ENCODE measurements at places on chromosomes 7 and 10.

DNA sequence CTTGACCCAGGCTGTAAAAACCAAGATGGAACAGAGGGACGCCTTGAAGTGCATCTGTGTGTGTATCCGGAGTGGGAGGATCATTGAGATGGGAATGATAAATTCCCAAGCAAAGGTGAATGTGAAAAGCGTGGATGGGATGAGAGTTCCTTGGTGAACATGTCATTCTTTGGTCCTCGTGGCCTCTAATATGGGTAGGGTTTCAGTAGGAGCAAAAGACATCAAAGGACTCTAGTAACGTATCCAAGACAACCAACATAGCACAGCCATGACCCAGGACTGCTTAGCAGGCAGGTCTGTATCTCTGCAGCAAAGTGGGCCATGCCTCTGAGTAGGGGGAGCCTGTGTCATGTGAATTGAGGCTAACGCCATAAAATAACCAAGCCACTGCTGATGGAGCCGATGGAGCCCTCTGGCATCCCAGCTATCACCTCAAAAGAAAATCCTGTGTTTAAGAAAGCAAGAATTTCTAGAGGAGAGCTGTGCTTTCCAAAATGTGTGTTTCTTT, 98.6 kb downstream of the CCDC3 start:
- no peak for DNase-seq

DNA sequence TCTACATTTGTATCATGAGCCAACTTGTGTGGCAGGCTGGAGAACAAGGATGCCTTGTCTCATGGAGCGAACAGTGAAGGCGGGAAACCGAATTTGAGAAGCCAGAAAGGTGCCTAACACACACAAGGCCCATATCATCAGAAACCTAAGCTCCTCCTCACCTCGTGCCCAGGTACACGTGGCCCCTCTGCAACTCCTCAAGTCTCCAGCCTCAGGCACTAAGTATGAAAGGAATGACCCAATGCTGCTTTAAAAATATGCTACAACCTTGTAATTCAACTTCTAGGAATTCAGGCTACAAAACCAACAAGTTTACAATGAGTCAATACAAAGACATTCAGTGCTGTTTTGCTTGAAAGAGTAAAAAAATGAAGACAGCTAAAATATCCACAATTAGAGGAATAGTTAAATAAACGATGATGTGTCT, 95.7 kb downstream of the CDK6 start:
- peak; percentile 78 for DNase-seq

DNA sequence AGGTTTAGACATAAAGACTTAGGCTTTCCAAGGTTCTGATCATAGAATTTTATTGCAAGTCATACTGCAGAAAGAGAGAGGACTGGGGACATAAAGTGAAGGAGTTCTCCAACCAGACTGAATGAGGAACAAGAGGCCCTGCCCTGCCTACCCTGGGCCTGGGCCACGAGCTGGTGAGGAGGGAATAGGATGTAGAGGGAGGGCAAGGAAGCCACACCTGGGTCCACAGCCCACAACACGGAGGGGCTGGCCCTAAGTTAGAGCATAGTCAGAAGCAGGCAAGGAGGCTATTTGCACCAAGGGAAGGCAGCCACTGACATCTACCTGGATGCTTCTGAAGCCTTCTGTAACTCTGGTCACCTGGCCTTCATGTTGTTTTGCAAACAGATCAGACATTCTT, 82.2 kb upstream of the CXCL12 start:
- no peak for DNase-seq

DNA sequence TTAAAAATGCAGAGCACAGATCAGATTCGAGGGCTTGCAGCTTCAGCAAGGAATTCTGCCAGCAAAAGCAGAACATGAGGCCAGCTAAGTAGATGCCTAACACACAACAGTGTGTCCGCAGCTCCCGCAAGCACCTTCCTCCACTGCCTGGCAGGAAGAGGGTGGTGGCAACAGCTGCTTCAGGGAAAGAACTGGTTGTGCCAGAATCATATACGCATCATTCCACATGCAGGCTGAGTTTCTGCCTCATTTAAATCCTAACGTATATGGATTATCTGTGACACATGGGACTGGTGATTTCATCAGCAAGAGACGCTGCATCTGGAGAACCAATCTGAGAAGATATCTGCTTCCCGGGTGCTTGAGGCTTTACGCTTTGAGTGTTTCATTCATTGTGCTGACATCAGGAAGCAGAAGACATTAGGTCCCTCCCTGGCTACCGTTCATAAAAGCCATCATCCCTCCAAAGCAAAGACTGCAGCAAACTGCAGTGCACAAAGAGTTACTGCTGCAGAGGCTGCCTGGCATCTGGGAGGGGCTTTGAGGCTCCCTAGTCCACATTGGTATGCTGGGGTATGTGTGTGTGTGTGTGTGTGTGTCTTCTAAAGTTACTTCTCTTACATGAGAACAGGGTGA, 78.8 kb downstream of the FAM13C start:
- peak; percentile 1 for DNase-seq

GRCh38 chr7:79806161-79806734, 328.4 kb upstream of the GNAI1 start:
- peak; percentile 74 for DNase-seq

- DNase-seq: peak; percentile 38
Observed at GRCh38 chr10:77286531-77287508, 350.8 kb downstream of the KCNMA1 start.

DNA sequence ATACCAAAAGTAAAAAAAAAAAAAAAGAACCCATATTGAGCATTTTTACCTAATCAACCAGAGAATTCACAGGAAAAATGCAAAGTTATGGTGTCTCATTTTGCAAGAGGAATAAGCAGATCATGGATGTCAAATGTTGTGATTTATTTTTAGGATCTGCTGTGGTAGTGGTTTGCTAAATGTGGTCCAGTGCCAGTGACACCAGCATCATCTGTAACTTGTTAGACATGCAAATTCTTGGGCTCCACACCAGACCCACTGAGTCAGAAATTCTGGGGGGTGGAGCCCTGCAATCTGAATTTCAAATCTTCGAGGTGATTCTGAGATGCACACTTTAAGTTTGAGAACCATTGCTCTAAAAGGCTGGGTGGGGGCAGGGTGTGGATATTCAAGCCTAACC, 30.1 kb upstream of the ZEB1 start:
- no peak for DNase-seq

GRCh38 chr7:32427769-32428291, 62.4 kb downstream of the LSM5 start:
- DNase-seq: peak; percentile 82
